NCI-H2081 (cell line): ENCODE measurements at places on chromosomes 1 and 21.
A peak's percentile ranks its signal among the peaks of the same experiment; 100 is the strongest.

DNA sequence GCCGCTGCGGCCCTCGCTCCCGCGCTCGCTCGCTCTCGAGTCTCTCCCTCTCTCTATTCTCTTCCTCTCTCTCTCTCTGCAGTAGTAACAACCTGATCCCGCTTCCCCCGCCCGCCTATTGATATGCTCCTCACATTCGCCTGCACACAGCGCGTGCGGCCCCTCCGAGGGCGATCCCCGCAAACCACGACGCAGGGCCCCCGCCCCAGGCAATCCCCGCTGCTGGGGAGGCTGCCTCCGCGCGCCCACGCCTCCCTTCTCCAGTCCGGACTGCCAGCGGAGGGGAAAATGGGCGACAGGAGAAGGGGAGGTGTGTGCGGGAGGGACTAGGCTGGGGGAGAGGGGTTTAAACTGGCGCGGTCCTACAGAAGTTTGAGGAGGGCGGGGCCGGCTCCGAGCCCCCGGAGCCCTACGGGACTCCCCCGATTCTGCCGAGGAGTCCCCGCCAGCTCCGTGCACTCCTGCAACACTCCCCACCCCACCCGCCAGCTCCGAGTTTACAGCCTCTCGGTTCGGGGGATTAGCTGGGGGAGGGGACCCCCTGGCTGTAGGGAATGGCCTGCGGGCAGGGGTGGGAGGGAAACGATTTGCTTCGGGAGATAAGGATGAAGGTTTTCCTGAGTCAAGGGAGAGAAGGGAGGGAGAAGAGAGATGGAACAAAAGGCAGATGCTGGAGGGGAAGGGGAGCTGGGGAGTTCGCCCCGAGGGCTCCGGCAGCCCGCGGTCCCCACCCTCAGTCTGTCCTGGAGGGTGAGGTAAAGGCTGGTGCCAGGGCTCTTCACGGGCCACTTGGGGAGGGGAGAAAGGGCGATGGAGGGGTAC, 66.6 kb downstream of the SYT2 start:
- no peak for DNase-seq

- no peak for DNase-seq
Measured at GRCh38 chr21:33835920-33836319, 79.7 kb downstream of the ATP5PO start.

DNA sequence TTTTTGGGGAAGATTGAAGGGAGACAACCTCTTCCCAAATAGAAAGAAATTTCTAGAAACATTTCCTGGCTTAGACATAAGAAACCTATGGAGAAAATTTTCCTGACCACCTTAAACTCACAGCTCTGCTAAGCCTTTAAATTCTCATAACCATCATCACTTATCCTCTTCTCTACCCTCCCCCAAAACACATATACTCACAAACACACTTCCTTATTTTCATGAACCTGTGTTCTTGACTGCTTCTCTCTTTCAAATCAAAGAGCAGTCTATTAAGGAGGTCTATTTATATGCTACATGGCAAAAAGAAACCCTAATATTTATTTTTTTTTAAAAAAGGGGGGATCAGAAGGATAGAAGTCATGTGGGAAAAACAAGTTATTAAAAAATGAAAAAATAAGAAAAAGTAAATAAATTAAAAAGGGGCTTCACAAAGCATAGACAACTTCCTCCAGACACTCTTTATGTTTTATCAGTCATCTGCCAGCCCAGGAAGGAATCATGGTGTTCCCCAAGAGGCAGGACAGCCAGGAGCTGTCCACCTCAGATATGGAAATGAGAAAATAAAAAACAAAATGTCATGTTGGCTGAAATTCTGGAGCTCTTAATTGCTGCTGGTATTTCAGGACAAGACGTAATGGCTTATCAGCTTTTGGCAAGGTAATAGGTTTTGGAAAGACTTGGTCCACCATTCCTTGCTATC, 12.8 kb upstream of the RGS2 start:
- no peak for DNase-seq

DNA sequence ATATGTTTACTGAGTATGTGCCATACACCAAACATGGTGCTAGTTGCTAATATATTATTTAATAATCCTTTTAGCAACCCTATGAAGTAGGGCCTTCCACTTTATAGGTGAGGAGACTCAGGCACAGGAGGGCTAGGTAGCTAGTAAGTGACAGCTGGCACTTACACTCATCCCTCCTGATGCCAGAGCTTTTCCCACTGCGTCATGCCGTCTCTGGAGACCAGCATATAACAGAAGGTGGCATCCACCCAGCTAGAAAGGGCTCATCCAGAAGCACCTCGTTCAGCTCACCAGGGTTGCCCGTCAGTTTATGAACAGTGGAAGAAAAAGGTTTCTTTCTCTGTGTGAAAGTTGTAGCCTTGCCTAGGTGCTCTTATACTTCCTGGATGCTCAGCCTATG, 108.9 kb downstream of the NOS1AP start:
- DNase-seq = peak; percentile 39

GRCh38 chr1:183993132-183993531, 44.4 kb downstream of the COLGALT2 start:
- DNase-seq = no peak

DNA sequence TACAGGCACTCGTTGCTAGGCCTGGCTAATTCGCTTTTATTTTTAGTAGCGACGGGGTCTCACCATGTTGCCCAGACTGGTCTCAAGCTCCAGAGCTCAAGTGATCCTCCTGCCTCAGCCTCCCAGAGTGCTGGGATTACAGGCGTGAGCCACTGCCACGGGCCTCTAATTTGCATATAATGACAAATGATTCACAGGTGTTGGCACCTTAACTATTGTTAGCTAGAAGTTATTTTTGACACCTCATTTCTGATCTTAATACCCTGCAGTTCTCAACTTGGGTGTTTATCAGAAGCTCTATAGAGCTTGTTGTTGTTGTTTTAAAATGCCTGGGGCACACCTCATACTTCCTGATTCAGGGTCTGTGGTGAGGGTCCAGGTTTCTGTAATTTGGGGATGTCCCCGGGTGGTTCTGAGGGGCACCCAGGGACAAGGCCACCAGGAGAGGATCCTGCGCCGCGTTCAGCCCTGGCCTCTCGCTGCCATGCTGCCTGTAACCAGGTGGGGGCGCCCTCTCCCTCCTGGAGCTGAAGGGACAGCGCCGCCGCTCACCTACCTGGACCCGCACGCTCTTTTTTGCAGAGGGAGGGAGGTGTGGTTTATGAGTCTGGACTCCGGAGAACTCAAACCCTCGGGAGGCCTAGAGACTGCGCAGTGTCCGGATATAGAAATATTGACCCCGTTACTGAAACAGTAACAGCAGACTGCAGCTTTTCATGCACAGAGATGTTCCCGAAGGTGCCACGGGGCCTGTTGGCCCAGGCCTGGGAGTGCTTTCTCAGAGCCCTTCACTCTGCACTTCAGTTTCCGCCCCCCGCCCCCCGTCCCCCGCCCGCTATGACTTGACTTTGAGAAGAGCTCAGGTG, 23.0 kb upstream of the NEK2 start:
- DNase-seq = peak; percentile 86

GRCh38 chr1:51515312-51515960, 3.6 kb downstream of the EPS15 start:
- DNase-seq = no peak

DNA sequence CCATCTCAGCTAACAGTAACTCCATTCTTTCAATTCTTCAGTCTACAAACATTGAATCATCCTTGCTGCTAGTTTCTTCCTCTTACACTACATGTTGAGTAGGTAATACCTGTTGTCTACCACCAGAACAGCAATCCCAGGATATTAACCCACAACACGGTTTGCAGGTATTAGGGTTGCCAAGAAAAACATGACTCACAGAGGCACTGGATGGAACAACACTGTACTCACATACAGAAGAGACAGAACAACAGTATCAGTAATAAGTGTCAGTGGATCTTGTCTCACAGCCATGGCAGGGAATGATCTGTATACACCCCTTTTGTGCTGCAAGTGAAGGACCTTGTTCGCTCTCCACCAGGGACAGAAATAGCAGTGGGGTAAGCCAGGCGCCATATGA, 212.1 kb downstream of the GPR52 start:
- DNase-seq = no peak

DNA sequence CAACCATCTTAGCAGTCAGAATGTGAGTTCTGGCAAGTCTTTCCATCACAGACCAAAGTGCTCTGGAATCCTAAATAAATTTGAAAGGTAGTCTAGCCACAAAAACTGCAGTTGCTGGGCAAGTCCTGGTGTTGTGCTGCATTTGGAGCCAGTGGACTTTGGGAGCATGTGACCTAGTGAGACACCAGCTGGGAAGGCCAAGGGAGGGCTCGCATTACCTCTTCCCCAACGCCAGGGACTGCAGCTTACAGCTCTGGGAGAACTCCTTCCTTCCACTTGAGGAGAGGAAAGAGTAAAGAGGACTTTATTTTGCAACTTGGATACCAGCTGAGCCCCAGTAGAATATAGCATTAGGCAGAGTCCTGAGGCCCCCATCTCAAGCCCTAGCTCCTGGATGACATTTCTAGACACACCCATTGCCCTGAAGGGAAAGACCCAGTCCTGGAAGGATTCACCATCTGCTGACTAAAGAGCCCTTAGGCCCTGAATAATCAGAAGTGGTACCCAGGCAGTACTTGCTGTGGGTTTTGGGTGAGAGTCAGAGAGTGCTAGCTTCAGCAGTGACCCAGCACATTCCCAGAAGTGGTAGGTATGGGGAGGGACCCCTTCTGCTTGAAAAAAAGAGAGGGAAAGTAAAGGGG, 190.7 kb downstream of the NUF2 start:
- DNase-seq = no peak

- no peak for DNase-seq
Measured at GRCh38 chr1:223819730-223820514, 25.8 kb downstream of the TP53BP2 start.

GRCh38 chr1:154943649-154944400, 7.3 kb upstream of the PMVK start:
- peak; percentile 47 for DNase-seq

GRCh38 chr1:159587461-159587951, at the start of gene APCS:
TSS of gene APCS (plus strand) at chr1:159587826. CDS start at chr1:159587922, 96 bp downstream.
- DNase-seq = no peak

- no peak for DNase-seq
Measured at GRCh38 chr1:205260948-205261732, 33.4 kb downstream of the TMCC2 start.

DNA sequence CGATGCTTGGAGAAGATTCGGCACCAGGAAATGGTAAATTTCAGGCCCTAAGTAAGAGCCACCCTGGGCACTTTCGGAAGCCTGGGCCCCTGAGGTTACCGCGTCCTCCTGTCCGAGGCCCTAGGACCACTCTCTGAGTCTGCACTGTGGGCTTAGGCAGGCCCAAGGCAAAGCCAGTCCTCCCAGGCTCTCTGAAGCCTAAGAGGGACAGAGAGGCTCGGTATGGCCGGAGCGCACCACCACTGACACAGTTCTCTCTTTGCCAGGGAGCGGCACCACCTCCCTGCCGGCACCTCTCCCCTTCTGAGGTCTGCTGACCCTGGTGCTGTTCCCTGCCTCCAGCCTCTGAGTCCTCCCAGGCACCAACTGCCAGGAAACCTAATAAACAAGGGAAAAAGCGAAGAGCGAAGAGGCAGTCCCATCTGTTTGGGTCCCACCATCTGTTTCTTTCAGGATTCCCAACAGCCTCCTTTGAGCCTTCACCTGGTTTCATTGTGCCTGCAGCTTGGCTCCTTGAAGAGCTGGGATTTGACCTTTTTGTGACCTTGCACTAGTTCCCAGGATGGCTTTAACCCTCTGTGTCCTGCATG, 57.7 kb downstream of the VWA5B1 start:
- no peak for DNase-seq

DNA sequence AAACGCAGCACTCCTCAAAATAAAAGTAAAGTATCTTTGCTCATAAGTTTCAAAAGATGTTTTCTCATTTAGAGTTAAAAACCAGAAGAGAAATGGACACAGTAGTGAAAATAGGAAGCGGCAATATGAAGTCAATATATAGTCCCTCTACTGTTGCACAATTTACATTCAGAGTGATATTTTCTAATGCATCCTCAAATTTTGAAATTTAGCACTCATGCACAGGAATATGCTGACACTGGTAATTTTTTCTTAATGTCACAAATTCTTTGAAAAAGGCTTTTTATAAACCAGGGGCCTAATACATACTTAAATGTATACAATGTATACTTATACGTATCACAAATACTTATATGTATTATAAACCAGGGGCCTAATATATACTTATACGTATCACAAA, 19.5 kb downstream of the ST7L start:
- DNase-seq = no peak

DNA sequence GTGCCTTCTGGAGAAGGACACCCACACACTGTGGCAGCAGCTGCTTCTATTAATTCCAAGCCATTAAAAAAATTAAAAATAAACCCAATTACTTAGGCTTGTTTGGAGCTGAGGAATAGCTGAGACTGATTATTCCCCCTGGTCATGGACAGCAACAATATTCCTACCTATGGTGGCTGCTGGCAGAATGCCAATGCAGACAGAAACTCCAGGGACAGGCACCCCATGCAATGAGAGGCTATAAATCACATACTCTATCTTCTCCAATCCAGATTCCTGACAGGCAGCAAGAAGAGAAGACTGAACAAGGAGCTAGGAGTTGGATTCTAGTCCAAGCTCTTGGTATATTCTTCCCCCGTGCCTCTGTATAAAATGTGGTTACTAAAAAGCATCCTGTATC, 275.4 kb upstream of the BEND5 start:
- no peak for DNase-seq
